Esophagus squamous epithelium (tissue), 5 donors: ENCODE measurements at places on chromosomes 7 and 10.

- no peak for DNase-seq
Observed at GRCh38 chr7:123682690-123683089, 27.0 kb downstream of the LMOD2 start.

DNA sequence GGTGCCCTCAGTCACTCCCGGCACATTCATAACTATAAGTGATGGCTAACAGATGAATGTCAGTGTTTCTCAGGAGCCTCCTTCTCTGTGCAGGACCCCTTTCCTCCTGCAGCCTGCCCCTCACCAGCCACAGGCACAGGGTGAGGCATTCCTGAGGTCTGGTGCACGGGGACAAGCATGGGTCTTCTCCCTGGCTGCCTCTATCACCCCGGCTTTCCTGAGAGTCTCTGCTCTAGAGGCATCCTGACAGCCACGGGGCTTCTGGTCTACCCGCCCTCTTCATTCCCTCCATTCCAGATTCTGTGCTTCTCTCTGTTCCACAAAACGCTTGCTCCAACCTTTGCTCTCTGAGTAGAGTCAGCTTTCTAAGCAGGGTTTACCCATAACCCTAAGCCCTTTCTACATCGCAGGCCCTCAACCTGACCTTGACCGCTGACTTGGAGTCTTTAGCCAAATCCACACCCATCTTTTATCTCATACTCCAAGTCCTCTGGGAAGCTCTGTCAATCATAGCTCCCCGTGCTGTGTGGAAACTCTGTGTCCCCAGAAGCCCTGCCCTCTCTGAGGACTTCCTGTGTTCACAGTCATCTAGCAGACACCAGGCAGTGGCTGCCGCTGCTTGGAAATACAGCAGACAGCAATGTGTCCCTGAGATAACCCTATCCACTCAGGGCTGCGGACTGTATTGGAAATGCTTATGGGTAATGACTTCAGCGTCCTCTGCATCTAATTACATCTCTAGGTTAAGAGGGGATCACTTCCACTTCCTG is 159.0 kb downstream of the SFMBT2 start:
- DNase-seq, result no peak

- no peak for DNase-seq
Observed at GRCh38 chr10:86632009-86632800, 22.1 kb upstream of the OPN4 start.

- DNase-seq, result no peak
Observed at GRCh38 chr7:37007691-37008090, 283.4 kb upstream of the AOAH start.

- no peak for DNase-seq
Observed at GRCh38 chr10:34102893-34103506, 712.1 kb downstream of the PARD3 start.

GRCh38 chr10:21379143-21379542 is 146.3 kb downstream of the SKIDA1 start:
- DNase-seq, result no peak

DNA sequence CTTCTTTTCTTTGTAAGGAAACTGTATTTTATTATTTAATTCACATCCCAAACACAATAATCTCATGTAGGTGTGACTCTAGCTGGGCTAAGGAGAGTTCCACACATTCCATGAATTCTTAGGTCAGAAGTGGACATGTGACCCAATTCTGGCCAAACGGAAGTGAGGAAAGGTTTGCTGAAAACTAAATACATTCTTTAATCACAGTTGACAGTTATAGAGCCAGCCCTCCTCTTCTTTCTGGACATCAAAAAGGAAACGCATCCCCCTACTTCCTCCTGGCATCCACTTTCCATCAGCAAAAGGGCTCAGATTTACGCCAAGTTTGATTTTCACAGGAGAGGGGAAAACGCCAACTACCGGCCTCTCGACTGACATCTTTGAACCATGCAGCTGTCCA is 774.4 kb upstream of the POM121L12 start:
- DNase-seq, result no peak

DNA sequence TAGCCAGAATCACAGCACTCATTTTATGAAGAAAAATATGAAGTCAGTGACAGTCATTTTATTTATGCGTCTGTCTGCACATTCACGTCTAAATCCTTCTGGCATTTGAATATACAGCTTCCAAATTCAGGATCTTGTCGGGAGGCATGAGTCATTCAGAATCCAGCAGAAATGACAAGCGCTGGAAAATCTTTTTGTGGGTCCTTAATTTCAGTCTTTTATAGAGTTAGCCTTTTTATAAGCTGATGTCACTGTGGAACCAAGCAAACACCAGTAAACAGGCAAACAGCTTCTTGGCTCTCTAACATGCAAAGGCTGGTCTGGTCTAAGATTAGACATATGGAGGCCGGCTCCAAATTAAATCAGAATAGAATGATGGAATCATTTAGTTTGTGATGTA is 388.2 kb upstream of the TEX47 start:
- DNase-seq, result no peak

DNA sequence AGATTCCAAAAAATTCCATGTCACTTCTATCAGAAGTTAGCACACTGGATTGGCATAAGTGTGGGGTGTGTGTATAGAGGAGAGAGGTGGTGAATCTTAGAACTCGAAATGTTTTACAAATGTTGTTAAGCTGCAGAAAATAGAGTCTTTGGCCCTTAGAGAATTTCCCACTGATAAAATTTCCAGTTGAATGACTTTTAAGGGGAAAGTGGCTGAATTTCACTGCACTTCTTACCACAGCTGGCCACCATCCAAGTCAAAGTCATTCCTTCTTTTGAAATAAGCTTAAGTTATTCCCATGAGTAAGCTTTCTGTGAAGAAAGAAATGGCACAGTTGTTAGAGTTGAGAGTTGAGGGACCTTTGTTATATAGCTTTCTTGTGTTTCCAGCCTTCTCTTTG is 13.9 kb downstream of the VCL start:
- no peak for DNase-seq

DNA sequence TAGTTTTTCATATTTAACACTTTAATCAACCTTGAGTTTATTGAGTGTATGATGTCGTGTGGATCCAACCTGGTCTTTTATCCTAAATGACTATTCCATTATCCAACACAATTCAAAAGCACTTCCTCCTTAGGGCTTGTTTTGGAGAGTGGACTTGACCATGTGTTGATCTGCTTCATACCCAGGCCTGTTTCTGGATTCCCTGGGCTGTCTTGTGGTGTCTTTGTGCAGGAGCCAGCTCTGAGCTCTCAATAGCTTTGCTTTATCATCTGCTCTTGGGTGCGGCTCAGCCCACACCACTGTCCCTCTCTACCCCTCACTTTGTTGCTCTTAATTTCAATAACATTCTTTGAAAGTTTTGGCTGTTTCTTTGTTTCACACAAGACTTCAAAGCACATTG is 70.9 kb upstream of the CHST15 start:
- DNase-seq, result no peak

DNA sequence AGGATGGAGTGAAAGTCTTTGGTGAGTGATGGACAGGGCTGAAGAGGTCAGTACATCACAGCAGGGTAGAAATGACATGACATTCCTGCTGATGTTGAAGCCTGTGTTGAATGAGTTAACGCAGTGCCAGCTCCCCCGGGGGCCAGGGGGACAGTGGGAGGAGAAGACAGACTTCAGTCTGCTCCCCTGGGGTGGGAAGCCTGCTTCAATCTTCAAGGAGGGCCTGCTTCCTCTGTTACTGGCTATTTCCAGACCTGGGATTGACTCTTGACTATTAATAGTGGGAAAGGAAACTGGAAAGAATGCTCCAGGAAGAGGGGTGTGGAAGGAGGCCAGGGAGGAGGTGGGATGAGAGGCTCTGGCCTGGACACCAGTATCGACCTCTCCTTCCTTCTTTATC is 27.2 kb downstream of the PODXL start:
- DNase-seq, result no peak

GRCh38 chr10:70730955-70731354 is 54.2 kb downstream of the TBATA start:
- no peak for DNase-seq

DNA sequence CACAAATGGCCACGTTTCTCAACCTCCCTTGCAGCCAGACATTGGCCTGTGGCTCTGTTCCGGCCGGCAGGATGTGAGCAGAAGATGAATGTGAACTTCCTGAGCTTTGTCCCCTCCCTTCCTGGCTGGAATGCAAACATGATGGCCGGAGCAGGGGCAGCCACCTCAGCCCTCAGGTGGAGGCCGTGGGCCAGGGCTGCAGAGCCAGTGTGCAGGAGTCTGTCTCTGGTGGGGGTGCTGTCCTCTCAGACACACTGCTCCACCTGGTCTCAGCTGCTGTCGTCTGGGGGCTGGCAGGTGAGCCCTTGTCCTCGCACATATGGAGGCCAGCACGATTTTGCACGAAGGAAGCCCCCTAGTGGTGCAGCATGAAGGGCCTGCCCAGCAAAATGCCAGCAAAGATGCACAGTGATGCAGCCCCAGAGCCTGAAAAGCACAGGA is 25.3 kb upstream of the PWWP2B start:
- no peak for DNase-seq

DNA sequence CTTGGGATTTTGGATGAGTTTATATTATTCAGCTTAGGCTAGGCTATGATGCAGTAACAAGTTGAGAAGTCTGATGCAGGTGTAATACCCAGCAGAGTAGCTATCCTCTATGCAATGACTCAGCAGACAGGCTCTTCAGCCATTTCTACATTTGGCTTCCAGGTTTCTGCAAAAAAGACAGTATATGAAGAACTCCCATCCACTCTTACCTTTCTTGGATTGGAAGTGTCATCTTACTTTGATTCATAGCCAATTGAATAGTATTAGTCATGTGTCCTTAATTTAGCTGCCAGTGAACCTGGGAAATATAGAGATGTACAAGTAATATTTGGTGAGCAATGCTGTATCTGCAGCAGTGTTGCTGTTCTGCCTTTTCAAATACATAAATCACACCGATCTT is 127.8 kb upstream of the NPSR1 start:
- no peak for DNase-seq

- no peak for DNase-seq
Observed at GRCh38 chr7:92061154-92061553, 73.1 kb downstream of the CYP51A1 start.

DNA sequence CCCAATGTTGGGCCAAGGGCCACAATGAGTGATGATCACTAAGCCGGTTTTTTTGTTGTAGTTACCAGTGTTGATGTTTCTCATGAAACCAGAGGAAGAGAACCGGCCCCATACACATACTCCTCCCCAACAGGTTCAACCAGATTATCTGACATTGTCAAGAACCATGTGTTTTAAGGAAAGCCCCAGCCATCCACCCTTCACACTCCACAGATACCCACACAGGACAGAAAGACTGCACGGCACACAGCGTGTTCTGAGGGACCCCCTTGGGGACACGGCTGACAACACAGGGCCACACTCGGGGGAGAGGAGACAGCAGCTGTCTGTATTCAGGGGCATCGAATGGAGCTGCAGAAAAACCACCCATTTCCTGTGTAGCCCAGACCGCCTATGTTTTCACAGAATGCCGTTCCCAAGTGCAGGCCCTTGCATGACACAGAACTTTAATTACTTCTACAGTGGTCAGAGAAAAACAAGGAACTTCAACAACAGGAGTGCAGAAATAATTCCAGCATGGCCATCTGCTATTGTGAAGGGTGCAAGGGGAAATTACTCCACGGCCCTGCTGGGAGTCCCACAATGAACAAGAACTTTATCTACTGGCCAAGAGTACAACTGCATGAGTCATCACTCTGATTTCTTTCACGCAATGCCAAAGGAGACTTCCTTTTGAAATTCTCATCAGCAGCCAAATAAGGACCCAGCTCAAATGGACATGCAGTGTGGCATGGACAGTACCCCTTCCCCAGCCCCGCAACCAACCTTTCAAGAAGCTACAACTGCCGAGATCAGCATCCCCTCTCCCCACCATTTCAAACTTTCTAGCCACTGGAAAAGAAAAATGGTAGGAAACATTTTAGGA is 2.3 kb downstream of the KLF6 start:
- DNase-seq, result peak; percentile 19

GRCh38 chr10:34698979-34699378 is 116.1 kb downstream of the PARD3 start:
- DNase-seq, result no peak

DNA sequence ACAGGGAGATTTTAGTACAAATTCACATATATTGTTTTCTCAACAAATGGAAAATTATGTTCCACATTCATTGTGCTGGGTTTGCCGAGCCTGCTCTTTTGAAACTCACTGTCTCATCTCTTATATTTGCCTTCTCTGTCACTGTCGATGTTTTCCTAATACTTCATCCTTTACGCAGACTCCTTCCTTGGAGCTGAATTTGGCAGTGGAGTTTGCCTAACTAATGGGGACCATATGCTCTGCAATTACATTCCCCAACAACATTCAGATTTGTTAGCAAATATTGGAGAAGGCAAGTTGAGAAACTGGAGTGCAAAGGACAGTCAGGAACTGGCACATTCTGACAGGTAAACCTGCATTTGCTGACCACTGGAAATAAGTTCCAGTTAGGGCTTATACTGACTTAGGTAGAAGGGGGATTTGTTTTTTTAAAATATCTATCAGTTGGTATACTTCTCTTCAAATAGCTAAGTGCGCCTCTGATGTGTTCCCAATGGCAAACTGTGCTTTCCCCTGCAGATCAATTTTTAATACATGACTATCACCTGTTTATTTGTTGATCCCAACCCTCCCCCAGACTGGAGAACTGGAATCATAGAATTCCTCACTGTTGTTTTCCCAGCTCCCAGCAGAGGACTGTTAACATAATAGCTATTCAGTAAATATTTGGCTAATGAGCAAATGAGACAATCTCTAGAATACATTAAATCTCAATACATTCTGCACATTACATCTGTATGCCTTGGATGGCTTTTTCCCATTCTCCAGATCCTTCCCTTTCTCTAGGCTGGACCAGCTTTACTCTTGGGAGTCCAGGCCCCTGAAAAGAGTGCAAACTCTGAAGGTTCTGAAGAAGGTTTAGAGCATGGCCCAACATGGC is 769.3 kb downstream of the KCNMA1 start:
- no peak for DNase-seq

GRCh38 chr7:130960208-130960988 is 226.4 kb upstream of the KLF14 start:
- DNase-seq, result peak; percentile 14

GRCh38 chr7:147809786-147810185 is 780.8 kb upstream of the C7orf33 start:
- DNase-seq, result no peak

DNA sequence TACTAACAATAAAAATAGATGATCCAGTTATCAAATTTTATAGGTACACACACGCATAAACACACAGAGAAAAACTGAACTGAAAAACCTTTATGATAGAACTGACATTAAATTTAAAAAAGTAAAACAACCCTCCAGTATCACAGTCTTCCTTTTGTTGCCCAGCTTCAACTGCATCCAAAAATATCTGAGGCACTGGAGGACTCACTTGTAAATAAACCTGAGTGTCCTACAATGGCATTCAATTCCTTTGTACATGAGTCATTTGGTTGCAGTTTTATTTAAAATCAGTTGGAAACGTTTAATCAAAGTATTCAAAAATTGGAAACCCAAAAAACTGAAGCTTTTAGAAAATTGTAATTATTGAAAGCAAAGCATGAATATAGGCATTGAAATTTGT is 265.2 kb upstream of the CSTF2T start:
- DNase-seq, result no peak

GRCh38 chr10:15122477-15123030 is 25.4 kb downstream of the RPP38 start:
- DNase-seq, result no peak
